Heart right ventricle (tissue), 16 donors: ENCODE measurements at places on chromosomes 1 and 21. TPM values are rescaled to one million over a fixed set of nuclear protein-coding genes. Genes with fewer than 3 reads are reported as not detected.

The B3GALT5 gene
- total RNA-seq: 0.15 TPM

The GUCA2A gene
- not detected for total RNA-seq

The MAP1LC3C gene
- total RNA-seq: 0.26 TPM

The AADACL3 gene
- total RNA-seq: not detected

DNA sequence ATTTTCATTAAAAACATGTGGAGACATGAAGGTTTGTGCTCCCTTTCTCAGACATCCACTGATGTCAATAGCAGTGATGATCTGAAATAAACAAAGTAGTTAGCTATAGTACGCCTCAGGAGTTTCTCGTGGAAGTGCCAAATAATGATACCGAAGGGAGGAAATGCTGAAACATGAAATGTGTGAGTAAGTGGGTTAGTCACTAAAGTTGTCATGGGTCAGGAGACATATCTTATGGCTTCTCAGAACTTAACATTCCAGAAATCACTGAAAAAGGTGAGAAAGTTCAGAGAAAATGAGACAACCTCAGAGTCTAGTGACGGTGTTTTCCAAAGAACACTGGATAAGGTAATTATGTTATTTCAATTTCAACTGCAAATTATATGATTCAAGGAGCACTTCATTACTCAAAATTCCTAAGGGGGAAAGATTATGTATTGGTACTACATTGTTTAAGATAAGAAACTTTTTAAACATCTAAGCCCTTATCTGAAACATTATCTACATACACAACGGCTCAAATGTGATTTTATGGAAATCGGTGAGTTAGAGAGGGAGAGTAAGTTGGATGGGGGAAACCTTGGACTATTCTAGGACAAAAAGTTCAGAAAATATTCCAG is 20.6 kb downstream of the NIBAN1 start:
- DNase-seq: no peak
- H3K27me3 ChIP-seq: no peaks in the 10 kb centered on the region

DNA sequence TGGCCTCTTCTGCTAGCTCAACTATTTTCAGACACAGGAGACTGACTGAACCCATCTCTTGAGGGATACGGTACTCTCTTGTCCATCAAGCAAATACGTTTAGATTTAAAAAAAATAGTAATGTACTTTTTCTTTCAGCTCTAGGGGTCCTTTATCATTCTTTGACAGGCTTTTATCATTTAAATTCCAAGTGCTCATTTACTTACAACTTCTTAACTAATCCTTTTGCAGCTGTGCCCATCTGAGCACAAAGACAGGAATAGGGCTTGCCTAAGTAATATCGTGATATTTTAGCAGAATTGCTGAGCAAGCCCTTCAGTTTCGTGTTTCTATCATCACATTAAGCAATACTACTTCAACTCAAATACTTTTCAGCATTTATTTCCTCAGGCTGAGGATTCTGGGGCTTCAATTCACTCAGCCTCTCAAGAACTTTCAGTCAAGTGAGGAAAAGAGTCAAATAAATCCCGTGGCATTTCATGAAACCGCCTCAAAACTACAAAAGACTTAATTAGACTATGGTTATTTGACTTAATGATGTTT is 317.6 kb downstream of the BACH1 start:
- no peak overlapping the region for H3K27ac ChIP-seq
- no peaks in the 10 kb centered on the region for H3K36me3 ChIP-seq
- H3K4me3 ChIP-seq: no peak overlapping the region
- H3K4me1 ChIP-seq: no peaks in the 10 kb centered on the region
- no peak for DNase-seq

GRCh38 chr1:152024223-152024622 is 12.6 kb downstream of the S100A11 start:
- H3K36me3 ChIP-seq: no peaks in the 10 kb centered on the region
- H3K4me1 ChIP-seq: no peaks in the 10 kb centered on the region
- no peak overlapping the region for H3K4me3 ChIP-seq
- no peaks in the 10 kb centered on the region for H3K27me3 ChIP-seq
- no peak for DNase-seq
- no peak overlapping the region for H3K27ac ChIP-seq

DNA sequence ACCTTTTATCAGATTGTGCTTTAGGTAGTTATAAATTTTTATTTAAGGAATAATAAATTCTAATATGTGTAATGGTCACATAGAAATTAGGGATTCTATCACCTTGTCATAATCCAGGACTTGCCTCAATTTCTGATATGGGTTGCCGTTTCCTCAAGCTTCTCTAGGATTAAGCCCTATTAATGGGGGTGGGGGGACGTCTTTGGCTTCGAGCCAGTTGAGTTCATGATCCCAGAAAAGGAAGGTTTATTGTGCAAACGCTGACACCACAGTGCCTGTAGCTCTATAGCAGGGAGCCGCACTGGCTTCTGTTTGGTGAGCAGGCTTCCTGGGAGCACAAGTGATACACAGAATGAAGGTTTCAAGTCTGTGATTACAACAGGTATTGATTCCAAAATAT is 22.0 kb upstream of the VAMP3 start:
- no peak overlapping the region for H3K4me3 ChIP-seq
- H3K36me3 ChIP-seq: no peaks in the 10 kb centered on the region
- DNase-seq: no peak
- no peaks in the 10 kb centered on the region for H3K4me1 ChIP-seq
- no peak overlapping the region for H3K27ac ChIP-seq
- H3K27me3 ChIP-seq: no peaks in the 10 kb centered on the region

DNA sequence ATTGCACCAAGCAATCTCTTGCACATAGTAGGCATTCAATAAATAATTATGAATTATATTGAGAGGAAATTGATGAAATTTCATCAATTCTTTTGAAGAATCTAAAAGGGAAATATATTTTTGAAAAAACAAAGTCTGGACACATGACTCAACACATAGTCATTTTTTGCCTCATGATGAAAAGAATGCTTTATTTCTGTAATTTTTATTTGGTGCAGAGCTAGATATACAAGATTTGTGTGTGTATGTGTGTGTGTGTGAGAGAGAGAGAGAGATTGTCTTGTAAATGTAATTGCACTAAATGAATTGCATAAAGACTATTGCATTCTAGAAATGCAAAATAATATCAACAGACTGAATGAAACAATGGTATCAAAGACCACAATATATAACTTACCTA is 206.2 kb upstream of the C1orf87 start:
- peaks cover 15% of the 10 kb centered on the region for H3K4me1 ChIP-seq
- H3K4me3 ChIP-seq: no peak overlapping the region
- no peaks in the 10 kb centered on the region for H3K36me3 ChIP-seq
- no peak overlapping the region for H3K27ac ChIP-seq

GRCh38 chr1:224433041-224433691 is 1.4 kb downstream of the WDR26 start:
- peaks cover 33% of the 10 kb centered on the region for H3K4me1 ChIP-seq
- H3K27me3 ChIP-seq: no peaks in the 10 kb centered on the region
- peak overlapping the region; percentile 97 for H3K4me3 ChIP-seq
- DNase-seq: no peak
- H3K27ac ChIP-seq: peak overlapping the region; percentile 97

- peaks cover 29% of the 10 kb centered on the region for H3K4me1 ChIP-seq
- peaks cover 40% of the 10 kb centered on the region for H3K27me3 ChIP-seq
- no peak overlapping the region for H3K4me3 ChIP-seq
- peak overlapping the region; percentile 99 for H3K27ac ChIP-seq
- no peak for DNase-seq
- H3K36me3 ChIP-seq: no peaks in the 10 kb centered on the region
These were observed 27.2 kb upstream of the NFIA start for GRCh38 chr1:61055110-61055614.

DNA sequence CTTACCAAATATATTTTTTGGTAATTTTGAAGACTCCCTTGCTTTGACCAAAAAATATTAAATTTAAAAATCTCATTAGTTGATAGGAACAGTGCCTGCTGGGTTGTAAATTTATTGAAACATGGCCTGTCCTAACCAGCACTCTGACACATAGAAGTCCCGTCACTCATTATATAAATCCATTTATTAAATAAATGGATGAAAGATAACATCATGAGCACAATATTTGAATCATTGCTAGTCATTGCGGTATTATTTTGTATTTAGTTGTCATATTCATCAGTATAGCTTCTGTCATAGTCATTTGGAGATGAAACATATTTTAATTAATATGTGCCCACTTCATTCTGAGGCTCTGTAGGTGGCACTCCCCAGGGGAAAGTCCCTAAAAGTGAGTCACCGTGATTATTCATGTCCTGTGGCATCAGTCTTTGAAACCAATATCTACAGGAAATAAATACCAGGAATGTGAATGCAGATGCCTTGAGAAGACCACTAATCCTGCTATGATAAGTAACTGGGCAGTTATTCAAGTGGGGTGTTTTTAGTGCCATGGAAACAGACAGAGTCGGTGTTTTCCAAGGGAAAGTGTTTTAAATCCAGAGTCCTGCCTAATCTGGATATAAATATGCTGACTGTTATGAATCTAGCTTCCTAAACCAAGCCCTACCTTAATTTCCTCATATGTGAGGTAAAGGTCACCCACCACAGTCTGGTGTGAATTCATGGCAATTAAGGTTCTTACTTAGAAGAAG is 302.0 kb downstream of the DUSP10 start:
- H3K36me3 ChIP-seq: no peaks in the 10 kb centered on the region
- no peak overlapping the region for H3K4me3 ChIP-seq
- H3K4me1 ChIP-seq: peaks cover 7% of the 10 kb centered on the region

- H3K27me3 ChIP-seq: no peaks in the 10 kb centered on the region
- no peaks in the 10 kb centered on the region for H3K36me3 ChIP-seq
- peak overlapping the region; percentile 67 for H3K27ac ChIP-seq
- DNase-seq: no peak
- H3K4me1 ChIP-seq: no peaks in the 10 kb centered on the region
These were observed 12.3 kb downstream of the ID3 start for GRCh38 chr1:23546897-23547584.

DNA sequence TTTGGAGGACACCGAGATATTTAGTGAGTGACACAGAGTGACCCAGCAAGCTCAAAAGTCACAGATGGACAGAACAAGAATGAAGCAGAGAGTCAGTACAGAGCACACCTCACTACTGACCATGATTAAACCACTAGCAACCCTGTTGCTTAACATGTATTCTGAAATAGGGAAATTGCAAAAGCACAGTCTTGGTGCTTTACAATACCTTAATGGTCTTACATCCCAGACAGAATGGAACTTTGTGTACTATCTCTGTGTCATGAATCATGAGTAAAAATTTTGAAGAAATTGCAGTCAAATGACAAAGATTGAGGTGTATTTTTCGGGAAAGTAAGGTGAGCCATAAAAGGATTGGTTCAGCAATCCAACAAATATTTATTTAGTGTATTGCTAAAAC is 2.7 kb upstream of the SAMSN1 start:
- H3K27me3 ChIP-seq: no peaks in the 10 kb centered on the region
- H3K4me3 ChIP-seq: no peak overlapping the region
- DNase-seq: no peak
- H3K36me3 ChIP-seq: no peaks in the 10 kb centered on the region
- H3K4me1 ChIP-seq: no peaks in the 10 kb centered on the region

DNA sequence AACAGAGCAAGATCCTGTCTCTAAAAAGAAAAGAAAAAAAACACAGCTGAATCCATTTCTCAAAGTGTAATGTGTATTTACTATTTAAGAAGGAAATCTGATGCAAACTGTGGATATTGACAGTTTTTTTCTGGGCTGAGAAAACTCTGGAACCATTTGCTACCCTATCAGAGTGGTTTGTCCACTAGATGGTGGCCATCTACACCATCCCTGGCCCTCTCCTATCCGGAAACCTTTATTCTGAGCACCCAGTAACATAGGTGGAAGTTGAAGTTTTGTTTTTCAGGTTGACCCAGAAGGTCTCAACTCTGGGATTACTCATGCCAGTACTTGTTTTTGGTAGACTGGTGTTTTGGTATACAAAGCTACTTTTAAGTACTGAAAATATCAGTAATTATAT is 20.2 kb downstream of the ECHDC2 start:
- DNase-seq: no peak
- H3K27me3 ChIP-seq: no peaks in the 10 kb centered on the region
- no peak overlapping the region for H3K4me3 ChIP-seq

DNA sequence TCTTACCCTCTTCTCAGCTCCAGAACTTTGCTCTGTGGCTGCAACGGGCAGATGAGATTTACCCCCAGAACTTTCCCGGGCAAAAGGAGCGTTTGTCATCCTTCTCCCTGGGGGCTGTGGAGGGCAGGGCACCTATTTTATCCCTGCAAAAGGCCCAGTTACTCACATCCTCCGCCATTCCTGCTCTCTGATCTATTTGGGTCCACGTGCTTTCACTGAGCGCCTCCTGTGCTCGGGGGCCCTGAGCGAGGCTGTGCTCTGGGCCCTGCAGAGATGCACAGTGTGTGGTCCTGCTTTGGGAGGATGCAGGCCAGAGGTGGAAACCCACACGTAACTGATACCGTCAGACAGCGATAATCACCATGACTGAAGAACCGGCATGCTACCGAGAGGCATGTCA is 2.4 kb upstream of the CSMD2 start:
- peaks cover 98% of the 10 kb centered on the region for H3K27me3 ChIP-seq
- no peak for DNase-seq
- H3K4me1 ChIP-seq: peaks cover 9% of the 10 kb centered on the region
- no peak overlapping the region for H3K4me3 ChIP-seq
- H3K27ac ChIP-seq: no peak overlapping the region

DNA sequence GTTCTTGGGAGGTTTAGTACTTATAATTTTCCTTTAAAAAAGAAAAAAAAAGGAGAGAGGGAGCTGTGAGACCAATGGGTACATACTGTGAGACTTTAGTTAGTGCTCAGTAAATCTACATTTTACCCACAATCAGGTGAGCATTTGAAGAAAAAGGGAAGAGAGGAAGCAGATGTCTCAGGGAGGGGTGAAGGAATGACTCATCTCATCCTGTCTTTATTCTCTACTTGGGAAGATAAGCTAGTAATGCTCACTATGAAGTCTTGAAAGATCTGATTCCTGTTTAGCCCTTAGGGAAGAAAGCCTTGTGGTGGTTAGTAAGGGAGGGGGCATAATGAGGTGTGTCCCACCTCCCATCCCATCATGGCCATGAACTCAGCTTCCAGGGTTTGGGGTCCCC is 112.6 kb downstream of the PLD5 start:
- no peaks in the 10 kb centered on the region for H3K27me3 ChIP-seq
- DNase-seq: no peak
- H3K4me3 ChIP-seq: no peak overlapping the region
- no peaks in the 10 kb centered on the region for H3K36me3 ChIP-seq
- H3K27ac ChIP-seq: no peak overlapping the region

DNA sequence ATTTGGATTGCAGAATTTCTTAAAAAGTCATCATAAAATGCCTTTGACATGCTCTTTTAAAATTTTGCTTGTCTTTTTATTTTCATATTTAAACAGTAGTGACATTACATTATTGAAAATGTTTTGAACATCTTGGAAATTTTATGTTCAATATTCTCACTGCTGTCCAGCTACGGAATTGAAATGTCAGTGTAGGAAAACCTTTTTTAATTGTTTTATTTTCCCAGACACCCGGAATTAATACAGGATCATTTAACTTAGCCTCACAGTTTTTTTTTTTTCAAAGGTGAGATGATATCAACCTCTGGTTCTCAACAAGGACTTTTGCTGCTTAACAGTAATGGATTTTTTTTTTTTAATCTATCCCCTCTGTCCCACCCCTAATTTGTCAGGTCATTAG is 4.1 kb downstream of the RBM15 start:
- peaks cover 79% of the 10 kb centered on the region for H3K4me1 ChIP-seq
- H3K36me3 ChIP-seq: no peaks in the 10 kb centered on the region
- DNase-seq: no peak
- no peaks in the 10 kb centered on the region for H3K27me3 ChIP-seq

- DNase-seq: no peak
- no peak overlapping the region for H3K27ac ChIP-seq
- peaks cover 14% of the 10 kb centered on the region for H3K4me1 ChIP-seq
- H3K4me3 ChIP-seq: no peak overlapping the region
These were observed 36.3 kb downstream of the ARID4B start for GRCh38 chr1:235291599-235292091.
